ENCODE measurements at places on chromosomes 6 and 20. TPM values are rescaled to one million over a fixed set of nuclear protein-coding genes. Genes with fewer than 3 reads are reported as not detected.

TPX2 gene
- total RNA-seq, result 7.6 TPM

BMP6 gene
- total RNA-seq, result 0.77 TPM

TFAP2C gene
- total RNA-seq, result not detected

SLC26A8 gene
- not detected for total RNA-seq

BCAS1 gene
- under 0.01 TPM for total RNA-seq

PKHD1 gene
- total RNA-seq, result not detected

SAMD5 gene
- total RNA-seq, result 0.26 TPM

PAK5 gene
- not detected for total RNA-seq

GPLD1 gene
- total RNA-seq, result under 0.01 TPM

EYA2 gene
- total RNA-seq, result 2.4 TPM

TRDN gene
- not detected for total RNA-seq

HCK gene
- total RNA-seq, result not detected

EYS gene
- total RNA-seq, result not detected

TAAR1 gene
- not detected for total RNA-seq

COX4I2 gene
- not detected for total RNA-seq

B3GAT2 gene
- total RNA-seq, result under 0.01 TPM

BPIFB4 gene
- total RNA-seq, result not detected

SYNCRIP gene
- total RNA-seq, result 27.2 TPM

TAGAP gene
- not detected for total RNA-seq

COL12A1 gene
- 258 TPM for total RNA-seq

THBD gene
- total RNA-seq, result 34.8 TPM

ZNF133 gene
- 25.8 TPM for total RNA-seq

CBLN4 gene
- not detected for total RNA-seq

BMP7 gene
- not detected for total RNA-seq

Data from bronchial smooth muscle cell (primary cell).